ENCODE measurements at places on chromosomes 2 and 18.
A peak's percentile ranks its signal among the peaks of the same experiment; 100 is the strongest.

DNA sequence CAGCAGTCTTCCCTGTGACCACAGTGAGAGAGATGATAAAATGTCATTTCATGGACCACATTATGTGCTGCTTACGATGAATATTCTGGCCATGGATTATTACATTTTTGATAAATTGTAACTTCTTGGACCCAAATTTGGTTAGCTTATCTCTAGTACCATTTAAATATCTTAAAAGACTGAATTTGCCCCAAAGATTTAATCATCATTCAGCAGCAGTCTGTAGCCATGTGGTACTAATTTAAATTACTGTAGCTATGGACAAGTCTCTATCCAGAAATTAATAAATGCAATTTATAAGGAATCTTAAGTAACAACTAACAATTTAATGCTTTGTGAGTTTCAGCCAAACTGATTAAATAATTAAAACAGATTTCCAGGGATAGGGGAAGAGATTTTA, 644.9 kb upstream of the FANCL start:
- DNase-seq, result no peak

GRCh38 chr2:220756653-220757052, 815.5 kb downstream of the EPHA4 start:
- DNase-seq, result no peak

GRCh38 chr2:237581751-237582746, 8.5 kb downstream of the RAB17 start:
- peak; percentile 80 for DNase-seq

- no peak for DNase-seq
Measured at GRCh38 chr2:12244070-12244469, 472.7 kb upstream of the TRIB2 start.

GRCh38 chr2:96584017-96584416, 47.5 kb downstream of the ARID5A start:
- DNase-seq, result no peak

- DNase-seq, result no peak
Measured at GRCh38 chr2:101120124-101120996, 30.8 kb downstream of the TBC1D8 start.

DNA sequence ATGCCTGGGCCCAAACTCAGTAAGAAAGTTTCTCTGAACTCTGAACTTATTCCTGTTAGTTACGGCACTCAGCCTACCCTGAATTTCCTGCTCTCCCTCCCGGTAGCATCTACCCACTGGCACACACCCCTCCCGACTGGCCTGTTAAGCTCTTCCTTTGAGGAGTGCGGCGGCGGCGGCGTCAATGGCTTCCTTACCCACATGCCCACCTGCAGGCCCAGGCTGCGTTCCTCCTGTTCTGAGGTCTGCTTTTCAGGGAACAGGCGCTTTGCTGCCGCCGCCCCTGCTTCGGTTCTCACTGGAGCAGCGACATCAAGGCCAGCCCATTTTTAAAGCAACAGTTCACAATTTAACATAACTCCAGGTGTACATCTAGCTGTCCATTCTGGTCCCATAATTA, 432.4 kb downstream of the DCDC2C start:
- DNase-seq, result no peak

GRCh38 chr2:239027391-239028252, 179.7 kb downstream of the TWIST2 start:
- no peak for DNase-seq

- no peak for DNase-seq
Measured at GRCh38 chr2:46800218-46800617, 115.4 kb downstream of the MCFD2 start.
